ENCODE measurements at places on chromosomes 3 and 15.

DNA sequence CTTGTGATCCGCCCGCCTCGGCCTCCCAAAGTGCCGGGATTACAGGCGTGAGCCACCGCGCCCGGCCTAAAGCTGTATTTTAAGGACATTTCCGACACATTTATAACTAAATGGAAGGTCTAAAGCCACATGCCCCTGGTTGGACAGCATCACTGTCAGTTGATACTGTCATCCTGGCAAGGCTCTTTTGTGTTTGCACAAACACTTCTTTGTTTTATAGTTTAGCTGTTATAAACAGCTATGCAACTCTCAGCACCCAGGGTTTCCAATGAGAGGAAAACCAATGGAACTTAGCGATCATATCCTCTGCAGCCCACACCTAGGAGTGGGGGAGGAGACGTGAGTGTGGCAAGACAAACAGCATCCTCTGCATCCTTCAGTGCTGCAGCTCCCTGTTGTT, 19.7 kb downstream of the NIPA1 start:
- no peak for DNase-seq

DNA sequence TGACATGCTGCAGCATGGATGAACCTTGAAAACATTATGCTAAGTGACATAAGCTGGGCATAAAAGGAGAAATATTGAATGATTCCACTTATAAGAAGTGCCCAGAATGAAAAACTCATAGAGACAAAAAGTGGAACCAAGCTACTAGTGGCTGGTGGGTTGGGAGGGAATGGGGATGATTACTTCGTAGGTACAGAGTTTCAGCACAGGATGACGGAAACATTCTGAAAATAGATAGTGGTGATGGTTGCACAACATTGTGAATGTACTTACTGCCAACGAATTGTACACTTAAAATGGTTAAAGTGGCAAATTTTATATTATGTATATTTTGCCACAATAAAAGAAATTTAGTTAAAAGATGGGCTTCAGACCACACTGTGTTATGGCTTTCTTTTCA, 93.6 kb downstream of the RPLP1 start:
- DNase-seq = no peak

DNA sequence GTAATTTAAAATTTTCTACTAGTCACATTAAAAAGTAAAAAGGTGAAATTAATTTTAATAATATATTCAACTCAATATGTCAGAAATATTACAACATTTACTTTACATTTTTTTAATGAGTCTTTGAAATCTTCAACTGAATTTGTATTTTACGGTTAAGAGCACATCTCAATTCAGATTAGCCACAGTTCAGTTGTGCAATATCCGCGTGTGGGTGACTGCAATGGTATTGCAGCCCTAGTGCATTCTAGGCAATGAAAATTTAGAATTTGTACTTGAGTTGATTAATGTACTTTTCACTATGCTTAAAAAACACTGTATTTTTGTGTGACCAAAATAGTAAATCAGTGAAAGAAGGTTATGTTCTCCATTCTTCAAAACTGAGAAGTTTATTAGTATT, 57.3 kb downstream of the CEP63 start:
- no peak for DNase-seq

- peak; percentile 6 for DNase-seq
Observed at GRCh38 chr3:94130690-94131089, 67.8 kb downstream of the NSUN3 start.

DNA sequence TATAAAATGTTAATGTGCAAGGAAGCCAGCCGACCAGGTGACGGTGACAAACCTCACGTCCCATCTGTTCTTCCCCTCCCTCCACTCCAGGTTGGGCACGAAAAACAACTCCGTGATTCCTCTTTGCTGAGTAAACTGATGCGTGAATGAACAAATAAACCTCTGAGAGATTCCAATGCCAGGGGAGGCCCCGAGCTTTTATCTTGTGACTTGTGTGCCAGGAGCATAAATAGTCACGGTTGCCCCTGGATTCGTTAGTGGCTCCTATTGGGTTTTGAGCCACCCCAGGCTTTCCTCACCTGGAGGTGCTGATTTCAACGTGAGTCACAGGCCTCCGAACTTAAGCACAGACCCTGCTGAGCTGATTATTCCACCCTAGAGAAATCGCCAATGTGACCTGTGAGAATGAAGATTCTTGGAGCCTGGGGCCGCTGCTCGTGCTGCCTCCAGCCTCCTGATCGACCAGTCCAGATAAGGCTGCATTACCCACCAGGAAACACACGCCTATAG, 119.2 kb downstream of the SHQ1 start:
- no peak for DNase-seq

- no peak for DNase-seq
Observed at GRCh38 chr3:179726075-179726699, 73.3 kb downstream of the USP13 start.

GRCh38 chr3:172213200-172213599, 173.8 kb downstream of the FNDC3B start:
- DNase-seq = peak; percentile 35

DNA sequence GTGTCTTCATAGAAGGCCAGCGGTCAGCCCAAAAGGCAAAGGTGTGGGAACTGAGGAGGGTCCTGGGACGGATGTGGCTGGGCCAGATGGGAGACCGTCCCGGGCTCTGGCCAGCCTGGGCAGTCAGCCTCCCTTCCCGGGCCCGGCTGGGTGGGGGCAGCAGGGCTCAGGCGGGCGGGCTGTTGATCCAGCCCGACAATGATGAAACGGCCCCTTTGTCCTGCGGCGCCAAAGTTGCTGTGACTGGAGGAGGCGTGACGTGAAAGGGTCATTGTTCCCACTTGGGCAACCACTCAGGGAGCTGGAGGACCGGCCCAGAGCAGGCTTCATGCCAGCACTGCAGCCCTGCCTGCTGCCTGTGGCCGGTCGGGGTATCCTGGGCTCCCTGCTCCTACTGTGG, 16.5 kb downstream of the DUSP7 start:
- no peak for DNase-seq
